ENCODE measurements at places on chromosomes 3 and 15.

DNA sequence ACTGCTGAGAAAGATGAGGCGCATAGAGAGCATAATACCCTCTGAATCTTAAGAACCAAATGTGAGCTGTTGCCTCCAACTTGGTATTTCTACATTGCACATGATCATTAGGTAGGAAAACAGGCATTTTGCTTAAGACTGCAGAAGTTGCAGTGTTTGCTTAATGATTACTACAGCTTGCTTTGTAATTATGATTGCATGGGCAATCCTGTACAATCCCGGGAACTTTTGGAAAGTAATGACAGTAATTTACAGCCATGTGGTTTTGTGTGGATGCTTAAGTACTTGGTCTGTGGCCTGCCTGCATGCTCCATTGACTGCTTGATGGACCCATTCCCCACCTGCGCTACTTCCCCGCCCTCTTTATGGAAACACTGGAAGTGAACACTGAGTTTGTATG, 301.1 kb downstream of the DIPK2A start:
- no peak for DNase-seq

DNA sequence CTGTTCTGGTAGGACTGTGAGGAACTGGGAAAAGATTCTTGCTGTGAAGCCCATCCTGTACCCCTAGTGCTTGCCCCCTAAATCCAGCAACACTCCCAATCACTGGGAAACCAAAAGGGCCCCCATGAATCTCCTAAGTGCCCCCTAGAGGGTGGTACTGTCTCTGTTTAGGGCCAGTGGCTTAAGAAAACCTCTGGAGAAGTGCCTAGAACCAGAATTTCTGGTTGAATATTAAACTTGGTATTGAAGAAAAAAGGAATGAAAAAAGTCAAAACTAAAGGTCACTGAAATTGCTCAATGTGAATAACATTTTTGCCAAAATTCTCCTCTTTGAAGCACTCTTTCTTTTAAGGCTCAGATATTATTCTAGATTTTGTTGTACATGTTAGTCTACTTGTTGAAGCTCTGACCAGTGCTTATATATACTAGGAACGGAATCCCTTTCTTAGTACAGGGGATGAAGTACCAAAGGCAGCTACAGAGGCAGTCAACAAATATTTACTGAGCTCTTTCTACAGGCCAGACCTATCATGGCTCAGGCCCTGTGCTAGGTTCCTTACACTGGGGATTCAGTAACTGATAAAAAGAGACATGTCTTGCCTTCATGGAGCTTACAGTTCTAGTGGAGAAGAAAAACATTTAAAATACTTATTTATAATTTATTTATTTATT, 138.8 kb downstream of the MYLK start:
- no peak for DNase-seq

- DNase-seq, result no peak
Observed at GRCh38 chr3:9653565-9654248, 4.4 kb downstream of the MTMR14 start.

DNA sequence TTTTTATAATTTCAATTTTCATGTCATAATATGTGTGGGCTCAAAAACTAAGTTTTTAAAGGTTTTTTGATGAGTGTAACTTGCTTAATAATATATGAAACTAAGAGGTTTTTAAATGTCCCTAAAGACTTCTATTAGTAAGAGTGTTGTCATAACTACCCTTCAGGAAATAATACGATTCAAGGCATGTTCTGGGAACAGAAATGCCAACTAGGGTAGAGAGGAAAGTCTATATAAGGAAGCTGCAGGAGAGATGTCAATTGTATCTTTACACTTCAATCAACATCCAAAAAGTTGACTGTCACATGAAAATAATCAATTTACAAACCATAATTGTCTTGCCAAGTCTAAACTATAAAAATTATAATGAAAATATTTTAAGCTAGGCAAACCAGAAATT, 76.3 kb downstream of the SMARCC1 start:
- DNase-seq, result no peak

DNA sequence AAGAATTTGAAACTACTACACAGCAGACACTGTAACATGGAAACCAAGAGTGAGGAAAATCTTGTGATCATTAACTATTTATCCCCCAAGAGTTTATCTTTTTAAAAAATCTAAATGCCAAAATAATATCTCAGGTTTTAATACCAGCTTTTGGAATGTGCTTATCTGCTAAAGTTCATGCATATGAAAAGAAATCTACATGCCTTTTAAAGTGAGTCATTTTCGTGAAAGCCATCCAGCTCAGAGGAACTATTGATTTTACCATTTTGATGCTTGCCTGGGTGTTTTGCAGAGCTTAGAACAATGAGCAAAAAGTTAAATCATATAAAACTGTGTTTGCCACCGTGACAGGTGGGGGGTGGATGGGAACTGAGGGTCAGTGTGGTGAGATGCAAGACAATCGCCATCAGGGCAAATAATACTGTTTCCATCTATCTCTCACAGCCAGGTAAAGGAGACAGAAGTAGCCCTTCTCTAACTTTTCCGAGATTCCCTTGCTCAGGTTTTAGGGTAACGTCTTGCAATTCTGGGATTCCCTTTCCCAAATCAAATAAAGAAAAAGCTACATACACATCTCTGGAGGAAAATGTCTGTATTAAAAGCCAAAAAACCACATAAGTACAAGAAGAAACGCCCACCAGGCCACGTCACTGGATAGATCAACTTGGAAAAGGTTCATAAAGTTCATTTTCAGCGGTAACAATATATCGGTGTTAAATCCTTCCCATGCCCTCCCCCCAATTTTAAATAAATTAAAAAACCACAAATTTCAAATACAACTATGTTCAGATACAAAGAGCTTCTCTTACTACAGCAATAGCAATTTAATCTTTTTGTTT, 2.0 kb downstream of the TMEM158 start:
- DNase-seq, result no peak

- DNase-seq, result no peak
Observed at GRCh38 chr3:18787441-18787840, 360.9 kb upstream of the KCNH8 start.

GRCh38 chr3:69871868-69872267, 127.7 kb upstream of the SAMMSON start:
- DNase-seq, result no peak

- no peak for DNase-seq
Observed at GRCh38 chr3:31565288-31565687, 32.6 kb downstream of the STT3B start.

DNA sequence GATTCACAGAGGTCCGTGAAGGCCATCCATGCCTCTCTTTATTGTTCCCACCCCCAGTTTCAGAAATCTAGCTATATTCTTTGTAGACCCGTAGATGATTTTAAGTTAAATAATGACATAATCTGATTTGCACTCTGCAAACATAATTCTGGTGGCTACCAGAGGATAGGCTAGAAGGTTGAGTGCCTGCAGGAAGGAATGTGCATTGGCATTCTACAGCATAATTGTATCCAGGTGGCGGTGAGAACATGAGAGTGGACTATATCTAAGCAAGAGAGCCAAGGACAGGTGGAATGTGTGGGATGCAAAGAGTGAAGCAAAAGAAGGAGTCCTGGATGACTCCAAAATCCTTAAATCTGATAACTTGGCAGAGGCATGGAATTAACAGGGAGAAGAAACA, 298.5 kb upstream of the MME start:
- no peak for DNase-seq

DNA sequence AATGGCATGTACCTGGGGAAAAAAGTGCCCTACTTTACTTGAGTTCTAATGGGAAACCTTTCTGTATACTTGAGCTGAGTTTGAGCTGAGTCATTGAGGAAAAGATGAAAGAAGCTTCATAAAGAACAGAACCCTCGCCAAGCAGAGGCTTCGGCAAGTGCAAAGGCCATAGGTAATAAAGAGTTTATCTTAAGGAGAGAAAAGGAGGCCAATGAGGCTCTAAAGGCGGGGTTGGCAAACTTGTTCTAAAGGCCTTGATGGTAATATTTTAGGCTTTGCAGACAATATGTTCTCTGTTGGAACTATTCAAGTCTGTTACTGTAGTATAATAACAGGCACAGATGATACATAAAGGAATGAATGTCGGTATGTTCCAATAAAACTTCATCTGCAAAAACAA, 17.6 kb upstream of the TRAT1 start:
- no peak for DNase-seq

DNA sequence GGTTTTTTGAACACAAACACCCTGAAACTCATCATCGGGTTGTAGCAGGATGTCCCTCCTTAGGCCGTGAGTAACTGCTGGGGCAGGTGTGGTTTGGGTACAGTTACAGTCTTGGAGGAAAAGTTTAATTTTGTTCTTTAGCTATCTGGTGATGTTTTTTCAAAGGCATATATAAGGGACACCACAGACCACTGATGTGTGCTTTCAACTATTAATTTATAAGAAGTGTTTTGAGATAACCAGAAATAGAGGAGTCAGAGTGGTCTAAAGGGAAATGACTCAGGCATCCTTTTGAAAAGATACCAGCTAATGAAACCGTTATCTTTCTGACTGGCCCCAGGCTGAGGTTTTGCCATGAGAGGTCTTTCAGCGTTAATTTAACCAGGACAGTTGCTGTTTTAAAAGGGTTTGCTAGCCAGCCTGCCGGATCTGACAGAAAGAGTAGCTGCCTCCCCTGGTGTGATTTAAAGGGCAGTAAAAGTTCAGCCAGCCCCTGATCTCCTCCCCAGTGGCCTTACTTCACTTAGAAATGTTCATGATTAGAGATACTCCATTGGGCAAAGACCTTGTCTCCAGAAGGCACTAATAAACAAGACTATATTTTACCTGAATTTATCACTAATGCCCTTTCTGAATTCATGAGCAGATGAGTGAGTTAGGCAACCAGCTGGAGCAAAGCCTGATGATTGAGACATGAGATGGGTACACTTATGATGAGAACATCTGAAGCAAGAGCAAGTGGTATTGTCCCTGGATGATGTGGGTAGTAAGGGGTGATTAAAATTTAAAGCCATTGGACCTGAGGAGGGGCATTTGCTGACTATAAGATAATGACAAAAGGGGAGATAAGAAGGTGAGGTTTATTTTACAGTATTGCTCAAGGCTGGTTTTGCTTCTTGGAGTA, 482.5 kb upstream of the TBL1XR1 start:
- DNase-seq, result peak; percentile 12

DNA sequence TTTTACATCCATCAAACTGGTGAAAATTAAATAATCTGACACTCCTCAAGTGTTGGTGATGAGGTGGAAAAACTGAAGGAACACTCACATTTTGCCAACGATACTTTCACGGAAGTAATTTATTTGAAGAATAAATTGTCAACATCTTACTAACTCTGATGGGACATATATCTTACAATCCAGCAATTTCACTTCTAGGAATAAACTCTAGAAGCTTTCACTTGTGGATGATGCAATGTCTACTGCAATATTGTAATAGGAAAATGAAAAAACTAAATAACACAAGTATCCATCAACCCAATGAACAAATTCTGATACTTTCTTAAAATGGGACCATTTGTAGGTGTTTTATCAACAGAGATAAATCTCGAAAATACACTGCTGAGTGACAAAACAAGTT, 16.2 kb upstream of the LIPC start:
- no peak for DNase-seq

GRCh38 chr15:57224664-57225063, 151.6 kb upstream of the CGNL1 start:
- DNase-seq, result no peak

DNA sequence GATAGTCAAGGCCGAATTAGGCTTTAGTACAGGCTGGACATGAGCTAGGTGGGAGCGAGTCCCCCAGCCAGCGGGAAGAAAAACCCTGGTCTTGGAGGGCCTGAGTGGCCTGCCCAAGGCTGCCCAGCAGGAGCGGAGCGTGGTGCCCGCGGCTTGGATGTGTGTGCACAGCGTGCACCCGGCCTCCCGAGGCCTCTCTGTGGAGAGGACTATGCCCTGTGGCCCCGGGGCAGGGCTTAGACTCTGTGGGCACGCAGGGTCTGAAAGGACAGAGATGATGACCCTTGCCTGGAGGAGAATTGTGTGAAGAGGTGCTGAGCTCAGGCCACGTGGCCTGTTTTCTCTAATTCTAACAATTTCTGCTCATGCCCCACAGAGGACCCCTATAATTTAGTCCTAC, 124.6 kb upstream of the IQSEC1 start:
- DNase-seq, result no peak

DNA sequence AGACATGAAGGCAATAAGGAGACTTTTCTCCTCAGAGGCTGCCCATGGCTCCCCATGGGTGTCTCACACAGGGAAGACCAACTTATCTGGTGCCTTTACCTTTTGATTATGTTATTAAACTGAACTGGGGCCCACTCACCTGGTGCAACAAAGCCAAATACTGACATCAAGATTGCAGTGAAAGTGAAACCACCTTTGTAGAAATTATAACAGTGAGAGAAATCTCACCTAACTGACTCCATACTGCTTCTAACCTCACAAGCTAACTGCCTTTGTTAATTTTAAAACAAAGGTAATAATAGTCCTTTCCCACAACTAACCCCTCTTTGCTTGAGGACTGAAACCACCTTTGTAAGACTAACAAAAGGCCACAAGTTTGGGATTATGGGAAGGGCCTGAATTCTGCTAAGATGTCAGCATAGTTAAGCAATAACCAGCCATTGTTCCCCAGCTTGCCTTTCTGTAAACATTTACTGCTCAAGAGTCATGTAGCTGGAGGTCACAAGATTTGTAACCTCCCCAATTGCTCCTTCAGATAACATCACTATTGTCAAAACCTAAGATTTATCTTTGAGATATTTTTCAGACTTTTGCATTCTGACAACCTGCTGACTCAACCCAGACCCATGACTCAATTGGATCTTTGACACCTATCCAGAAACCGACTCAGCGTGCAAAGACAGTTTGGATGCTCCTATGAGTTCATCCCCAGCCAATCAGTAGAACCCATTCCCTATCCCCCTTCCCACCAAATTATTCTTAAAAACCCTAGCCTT, 420.3 kb upstream of the CFAP20DC start:
- no peak for DNase-seq

DNA sequence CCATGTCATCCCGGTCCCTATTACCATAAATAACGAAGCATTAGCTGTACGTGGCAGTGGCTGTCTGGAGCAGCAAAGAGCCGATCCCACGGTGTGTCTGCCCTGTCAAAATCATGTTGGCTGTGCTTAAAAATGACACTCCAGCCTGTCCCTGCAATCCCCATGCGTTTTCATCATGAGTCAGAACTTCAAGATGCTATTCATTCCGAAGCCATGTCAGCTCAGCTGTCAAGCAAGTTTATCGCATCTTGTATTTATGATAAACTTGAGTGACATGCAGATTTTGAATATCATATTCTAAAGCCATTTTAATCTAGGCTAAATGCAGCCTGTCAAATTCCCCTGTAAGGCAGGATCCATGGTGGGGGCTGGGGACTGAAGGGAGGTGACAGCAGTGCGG, 152.4 kb downstream of the TJP1 start:
- DNase-seq, result no peak

- DNase-seq, result no peak
Observed at GRCh38 chr15:48422401-48422800, 91.2 kb downstream of the DUT start.

GRCh38 chr3:182124716-182125115, 413.0 kb downstream of the SOX2 start:
- no peak for DNase-seq

All from retinal pigment epithelial cell (primary cell).